Sigmoid colon (tissue), 7 donors: ENCODE measurements at places on chromosomes 2 and 18. TPM values are rescaled to one million over a fixed set of nuclear protein-coding genes. Genes with fewer than 3 reads are reported as not detected.

The SP110 gene
- total RNA-seq: 21.4 TPM

The SLC9A4 gene
- not detected for total RNA-seq

The SAG gene
- not detected for total RNA-seq

GRCh38 chr2:40034198-40034597, 255.1 kb upstream of the THUMPD2 start:
- no peak for DNase-seq

DNA sequence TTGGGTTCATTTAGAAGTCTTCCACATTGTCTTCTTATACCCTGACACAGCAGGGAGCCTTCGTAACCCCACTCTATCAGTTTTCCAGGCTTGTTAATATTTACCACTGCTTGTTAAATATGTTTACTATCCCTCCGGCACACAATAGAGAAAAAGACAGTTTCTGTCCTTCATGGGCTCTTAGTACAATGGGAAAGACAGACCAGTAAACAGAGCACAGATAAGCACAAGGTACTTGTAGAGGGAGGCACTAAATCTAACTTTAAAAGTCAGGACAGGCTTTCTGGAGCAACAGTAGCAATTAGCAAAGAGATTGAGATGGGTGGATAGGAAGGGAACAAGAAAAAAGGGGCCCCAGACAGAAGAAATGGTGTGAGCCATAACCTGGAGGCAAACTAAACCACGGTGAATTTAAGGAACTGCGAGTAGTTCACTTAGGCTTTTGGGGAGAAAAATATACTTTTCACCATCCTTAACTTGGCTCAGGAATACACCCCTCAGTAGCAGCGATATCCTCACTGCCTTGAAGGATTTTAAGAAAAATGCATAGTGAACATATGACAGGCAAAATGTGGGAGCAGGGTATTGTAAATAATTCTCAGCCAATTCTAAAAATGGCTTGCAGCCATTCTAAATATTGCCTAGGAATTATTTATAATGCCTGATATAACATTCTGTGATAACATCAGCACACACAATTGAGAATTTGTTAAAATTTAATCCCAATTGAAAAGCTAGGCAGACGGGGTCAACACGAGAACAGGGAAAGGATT, 383.7 kb downstream of the CDH2 start:
- no peak for DNase-seq

- DNase-seq: no peak
Observed at GRCh38 chr2:171325886-171326585, 107.8 kb downstream of the METTL8 start.

DNA sequence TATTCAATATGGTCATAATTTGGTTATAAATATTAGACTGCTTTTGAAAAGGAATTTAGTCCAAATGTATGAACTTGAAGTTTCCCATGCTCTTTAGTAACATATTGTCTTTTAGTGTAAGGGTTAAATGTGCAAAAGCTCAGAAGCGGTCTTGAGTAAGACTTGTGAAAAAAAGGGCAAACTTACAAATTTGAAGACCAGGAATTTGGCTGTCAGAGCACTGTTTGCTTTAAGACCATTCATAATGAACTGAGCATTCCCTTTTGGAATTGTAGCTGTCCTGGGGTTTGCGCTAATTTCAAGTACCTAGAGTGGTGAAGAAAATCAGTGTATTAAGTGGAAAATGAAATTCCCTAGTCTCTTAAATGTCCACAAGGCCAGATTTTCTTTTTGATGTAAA, 6.9 kb upstream of the ZEB2 start:
- DNase-seq: no peak

DNA sequence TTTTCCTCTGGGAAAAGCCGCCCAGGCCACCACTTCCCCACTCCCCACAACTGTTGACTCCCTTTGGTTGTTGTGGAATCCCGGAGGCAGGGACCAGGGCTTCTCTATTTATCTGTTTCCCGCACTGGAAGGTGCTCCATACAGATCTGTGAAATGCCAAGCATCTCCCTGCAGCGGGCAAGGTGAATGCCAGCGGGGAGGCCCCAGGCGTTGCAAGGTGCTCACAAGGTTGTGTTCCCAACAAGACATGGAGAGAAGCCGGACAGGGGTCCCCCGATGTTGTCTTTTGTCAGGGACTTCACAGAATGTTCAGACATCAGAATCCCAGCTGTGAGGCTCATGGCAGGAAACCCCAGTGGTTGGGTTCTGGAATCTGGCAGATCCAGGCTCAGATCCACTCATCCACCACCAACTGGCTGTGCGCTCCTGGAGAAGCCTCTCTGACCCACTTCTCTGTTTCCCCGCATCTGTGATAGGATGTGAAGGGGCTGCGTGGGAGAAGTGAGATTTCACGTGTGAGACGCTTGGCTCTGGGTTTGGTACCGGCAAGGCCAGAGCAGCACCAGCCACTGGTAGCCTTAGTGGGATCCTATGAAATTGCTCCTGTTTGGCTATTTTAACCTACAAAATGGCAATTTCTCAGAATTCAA, 8.6 kb upstream of the NEU2 start:
- DNase-seq: no peak

DNA sequence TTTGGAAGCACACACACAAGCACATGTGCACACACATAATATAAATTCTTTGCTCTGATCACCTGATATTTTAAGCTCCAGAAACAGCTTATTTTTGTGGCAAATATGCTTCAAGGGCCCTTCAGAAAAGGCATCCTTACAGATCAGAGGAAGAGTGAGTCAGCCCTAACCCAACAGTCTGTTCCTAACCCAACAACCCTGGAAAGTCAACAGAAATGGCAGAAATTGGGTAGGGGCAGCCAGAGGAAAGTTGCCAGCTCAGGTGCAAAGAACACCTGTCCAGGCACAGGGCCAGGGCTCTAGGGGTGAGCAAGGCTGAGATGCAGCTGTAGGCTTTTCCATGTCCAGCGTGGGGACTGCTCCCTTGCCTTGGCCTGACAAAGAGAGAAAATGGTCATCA, 6.4 kb upstream of the NCKAP5 start:
- DNase-seq: no peak
